ENCODE measurements at places on chromosomes 7 and 10.

DNA sequence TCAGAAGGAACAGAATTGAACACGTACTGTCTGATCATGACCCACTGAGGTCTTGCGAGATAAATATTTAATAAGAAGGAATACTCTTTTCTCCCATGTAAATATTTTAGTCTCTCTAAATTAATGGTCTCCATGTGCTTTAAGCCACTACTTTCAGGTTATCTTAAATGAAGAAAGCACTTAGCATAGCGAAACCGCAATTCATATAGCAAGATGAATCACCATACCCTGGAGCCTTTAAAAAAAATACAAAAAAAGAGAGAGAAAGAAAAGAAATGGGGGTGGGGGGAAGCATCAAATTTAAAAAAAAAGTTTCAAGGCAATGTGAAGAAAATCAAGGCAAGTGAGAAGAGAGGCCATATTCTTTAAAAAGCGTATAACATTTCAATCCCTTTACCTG lies 82.5 kb downstream of the CTTNBP2 start:
- no peak for DNase-seq

DNA sequence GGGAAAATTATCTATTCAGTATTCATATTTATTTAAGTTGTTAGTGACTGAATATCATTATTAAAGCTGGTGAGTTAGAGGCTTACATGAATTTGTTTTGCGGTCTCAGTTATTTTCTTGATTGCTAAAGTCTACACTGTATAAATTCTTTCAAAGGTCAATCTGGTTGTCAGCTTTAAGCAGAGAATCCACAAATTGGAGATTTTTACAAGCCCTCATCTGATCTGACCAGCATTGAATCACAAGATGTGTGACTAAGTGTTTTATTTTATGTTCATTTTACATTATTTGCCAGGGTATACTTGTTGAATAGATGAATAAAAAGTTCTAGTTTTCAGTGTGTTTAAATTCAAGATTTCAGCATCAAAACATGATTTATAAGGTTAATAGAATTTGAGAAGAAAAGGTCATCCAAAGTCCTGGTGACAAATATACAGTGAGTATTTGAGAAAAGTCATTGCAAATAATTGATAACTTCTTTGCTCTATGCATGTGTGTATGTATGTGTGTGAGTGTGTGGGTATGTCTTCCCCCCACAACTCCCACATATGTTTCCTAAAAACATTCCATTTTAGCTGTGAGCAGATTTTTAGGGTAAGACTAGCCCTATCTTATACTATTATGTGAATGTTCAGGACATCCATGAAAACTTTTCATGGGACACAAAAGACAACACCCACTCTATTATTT lies 4.4 kb downstream of the SEMA3A start:
- peak; percentile 58 for DNase-seq

DNA sequence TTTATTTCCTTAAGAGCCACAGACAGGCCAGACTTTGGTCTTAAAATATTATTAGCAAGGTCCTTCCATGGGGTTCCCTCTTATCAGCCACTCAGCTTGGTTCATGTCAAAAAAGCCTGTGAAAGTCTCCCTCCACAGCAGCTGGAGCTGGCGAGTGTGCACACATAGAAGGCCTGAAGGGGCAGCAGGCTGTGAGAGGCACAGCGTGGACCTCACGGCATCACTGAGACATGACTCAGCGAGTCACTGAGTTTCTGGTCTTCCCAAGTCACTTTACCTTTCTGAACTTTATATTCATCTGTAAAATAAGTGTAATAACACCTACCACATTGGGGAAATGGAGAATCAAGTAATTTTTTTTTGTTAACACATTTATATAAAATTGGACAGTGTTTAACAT lies 8.7 kb downstream of the TAF3 start:
- peak; percentile 83 for DNase-seq

- no peak for DNase-seq
Measured at GRCh38 chr7:17934612-17935240, 5.6 kb downstream of the SNX13 start.

DNA sequence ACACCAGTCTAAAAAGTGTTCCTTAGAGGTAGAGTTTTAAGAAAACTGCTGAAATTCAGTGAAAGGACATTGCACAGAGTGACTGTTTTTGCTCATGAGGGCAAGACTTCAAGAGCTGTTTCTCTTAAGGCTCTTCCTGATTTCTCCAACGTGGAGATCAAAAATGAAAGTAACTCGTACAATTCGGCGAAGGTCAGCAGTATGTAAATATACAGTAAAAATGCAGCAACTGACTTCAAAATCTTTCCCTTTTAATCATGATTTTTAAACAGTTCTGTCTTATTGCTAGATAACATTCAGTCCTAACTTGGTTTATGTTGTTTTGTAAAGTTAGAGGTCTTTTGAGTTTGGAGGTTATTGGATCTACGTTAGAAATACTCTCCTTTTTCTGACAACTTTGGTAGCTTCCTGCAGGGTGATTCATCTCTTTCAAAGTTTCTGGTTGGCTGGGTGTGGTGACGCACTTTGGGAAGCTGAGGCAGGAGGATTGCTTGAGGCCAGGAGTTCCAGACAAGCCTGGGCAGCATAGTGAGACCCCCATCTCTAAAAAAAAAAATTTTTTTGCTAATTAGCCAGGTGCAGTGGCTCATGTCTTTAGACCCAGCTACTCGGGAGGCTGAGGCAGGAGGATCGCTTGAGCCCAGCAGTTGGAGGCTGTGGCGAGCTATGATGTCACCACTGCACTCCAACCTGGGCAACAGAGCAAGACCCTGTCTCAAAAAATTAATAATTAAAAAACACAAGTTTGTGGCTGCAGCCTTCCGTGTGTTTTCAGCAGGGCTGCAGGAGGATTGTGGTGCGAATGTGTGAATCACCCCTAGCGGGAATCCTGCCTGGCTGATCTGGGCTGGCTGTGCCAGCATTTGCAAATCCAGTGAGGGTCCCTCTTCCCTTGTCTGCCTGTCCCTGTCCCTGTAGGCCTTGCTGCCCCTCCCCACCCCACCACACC lies 29.2 kb upstream of the AP5Z1 start:
- peak; percentile 87 for DNase-seq

GRCh38 chr10:100009283-100009792 lies 409 bp downstream of the DNMBP start:
- DNase-seq = peak; percentile 56

DNA sequence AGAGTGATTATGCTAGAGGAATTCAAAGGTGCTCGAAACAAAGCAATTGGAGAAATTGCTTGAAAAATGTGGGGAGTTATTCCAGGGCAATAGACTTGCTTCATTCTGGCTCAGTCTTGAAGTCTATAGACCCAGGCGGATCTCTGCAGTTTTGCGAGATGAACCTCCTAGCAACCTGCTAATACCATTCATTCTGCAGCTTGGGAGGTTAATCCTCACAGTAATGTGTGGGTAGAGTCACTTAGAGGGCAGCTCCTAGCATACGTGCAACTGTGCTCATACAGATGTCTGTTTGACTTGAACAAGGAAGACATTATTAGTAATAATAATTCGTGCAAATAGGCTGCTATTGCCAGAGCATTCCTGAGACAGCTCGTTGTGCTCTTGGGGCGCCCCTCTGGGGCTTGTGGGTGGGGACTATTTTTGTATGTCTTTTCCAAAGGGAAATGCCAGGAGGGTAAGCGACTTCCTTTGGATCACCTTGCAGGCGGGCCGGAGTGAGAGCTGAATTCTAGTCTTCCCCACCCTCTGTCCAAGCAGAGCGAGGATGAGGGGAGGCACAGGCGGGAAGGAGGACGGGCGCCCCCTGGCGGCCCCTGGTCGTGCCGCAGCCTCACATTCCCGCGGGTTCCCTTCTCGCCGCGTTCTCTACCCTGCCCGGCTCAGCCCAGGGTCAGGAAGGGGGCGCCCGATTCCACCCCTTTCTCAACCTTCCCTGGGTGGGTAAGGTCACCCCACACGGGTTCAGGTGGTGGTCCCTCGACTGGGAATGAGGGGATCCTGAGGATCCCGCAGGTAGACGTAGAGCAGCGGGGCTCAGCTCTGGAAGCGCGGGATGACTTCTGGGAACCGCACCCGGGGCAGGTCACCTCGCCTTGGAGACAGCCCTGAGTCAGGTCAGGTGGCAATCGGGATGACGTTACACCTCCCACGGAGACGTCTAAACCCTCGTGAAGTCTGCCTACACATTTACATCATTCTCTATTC lies 241.5 kb downstream of the PHTF2 start:
- DNase-seq = peak; percentile 30

GRCh38 chr10:125782616-125783015 lies 7.0 kb upstream of the MMP21 start:
- no peak for DNase-seq

GRCh38 chr10:23150091-23150490 lies 42.0 kb upstream of the PTF1A start:
- no peak for DNase-seq

DNA sequence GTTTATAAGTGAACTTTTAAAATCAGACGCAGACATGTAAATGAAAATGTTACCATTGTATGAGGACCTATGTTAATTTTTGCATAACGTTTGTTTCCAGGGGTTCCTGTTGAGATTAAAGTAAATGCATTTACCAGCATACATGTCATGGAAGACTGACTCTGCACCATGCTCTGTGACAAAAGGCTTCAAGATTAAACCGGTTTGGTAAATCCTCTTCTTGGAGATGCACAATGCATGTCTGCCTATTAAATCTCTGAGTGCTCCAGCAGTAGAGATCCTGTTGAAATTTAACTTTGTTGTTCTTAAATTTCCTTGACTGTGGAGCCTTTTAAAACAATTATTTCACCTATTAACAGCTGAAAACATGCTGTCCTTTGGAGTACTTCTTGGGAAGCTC lies 36.5 kb upstream of the JAZF1 start:
- no peak for DNase-seq

DNA sequence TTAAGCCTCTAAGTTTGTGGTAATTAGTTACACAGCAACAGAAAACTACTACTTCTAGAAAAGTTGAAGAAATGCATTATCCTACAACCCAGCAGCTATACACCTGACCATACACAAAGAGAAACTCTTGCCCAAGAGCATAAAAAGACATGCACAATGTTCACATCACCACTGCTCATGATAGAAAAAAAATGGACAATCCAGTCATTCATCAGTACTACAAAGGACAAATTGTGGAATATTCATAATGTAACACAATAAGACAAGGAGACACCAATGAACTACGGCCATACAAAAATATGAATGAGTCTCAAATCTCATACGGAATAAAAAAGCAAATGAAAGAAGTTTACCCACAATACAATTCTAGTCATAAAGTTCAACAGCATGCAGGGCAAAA lies 87.4 kb downstream of the ZFAND4 start:
- no peak for DNase-seq

DNA sequence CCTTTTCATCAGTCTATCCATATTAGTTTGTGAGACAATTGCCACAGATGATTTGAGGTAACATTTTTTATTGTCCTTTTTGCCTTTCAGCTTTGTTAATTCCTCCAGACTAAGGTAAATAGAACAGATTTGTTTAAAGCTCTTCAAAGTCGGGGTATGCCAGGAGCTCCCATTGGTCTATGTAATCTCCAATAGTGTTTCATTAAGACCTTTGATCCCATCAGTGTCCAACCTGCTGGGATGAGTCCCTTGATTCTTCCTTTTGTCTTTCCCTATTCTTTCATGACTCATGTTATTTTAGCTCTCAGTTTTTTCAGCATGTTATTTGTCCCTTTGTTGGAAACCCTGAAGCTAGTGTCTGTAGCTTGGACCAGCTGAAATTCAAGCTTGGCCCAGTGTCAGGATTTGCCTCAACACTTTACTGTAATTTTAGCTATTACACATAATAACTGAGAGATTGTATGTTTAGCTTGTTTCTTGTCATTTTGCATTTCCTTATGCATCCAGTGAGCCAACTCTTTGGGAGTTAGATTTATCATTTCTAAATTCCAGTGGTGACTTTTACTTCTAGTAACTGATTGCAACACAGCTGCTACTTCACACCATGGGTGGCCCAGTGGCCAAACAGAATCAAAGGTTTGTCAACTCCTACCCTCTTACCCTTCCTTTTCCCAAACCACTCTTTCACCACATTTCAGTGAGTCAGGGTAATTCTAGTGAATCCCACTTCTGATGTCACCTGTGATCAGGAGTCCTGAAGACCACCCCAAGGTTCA lies 15.3 kb downstream of the AGBL3 start:
- DNase-seq = peak; percentile 54

GRCh38 chr10:96675846-96676245 lies 44.5 kb downstream of the PIK3AP1 start:
- no peak for DNase-seq

DNA sequence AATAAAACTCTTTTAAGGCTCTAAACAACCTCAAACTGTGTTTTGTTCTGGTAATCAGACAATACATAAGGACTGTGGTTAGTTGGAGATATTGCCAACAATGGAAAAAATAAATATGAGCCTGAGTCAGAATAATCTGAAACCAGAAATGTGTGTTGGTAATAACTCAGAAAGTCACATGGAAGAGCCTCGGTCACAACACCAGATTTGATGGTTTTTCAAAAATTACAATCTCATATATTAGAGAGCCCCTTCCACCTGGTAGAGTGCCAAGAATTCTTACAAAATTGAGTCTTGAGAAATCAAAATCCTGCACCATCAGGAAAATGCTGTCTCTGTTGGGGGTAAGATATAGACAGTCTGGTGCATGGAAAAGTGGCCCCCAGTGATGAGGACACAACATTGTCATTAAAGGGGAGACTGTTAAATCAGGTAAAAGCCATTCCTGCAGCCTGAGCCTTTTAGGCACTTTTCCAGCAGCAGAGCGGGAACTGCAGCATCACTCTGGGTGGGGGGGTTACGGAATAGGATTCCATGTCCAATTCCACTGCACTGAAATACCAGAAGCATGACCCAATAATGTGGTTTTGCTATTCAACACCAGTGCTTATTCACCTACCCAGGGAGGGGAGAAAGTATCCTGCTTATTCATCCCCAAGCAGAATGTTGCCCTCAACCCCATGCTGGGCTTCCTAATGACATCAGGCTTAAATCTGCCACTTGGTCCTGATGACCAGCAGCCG lies 9.5 kb upstream of the ADAM12 start:
- DNase-seq = peak; percentile 99

GRCh38 chr7:101159696-101160674 lies 5.4 kb downstream of the VGF start:
- DNase-seq = no peak

DNA sequence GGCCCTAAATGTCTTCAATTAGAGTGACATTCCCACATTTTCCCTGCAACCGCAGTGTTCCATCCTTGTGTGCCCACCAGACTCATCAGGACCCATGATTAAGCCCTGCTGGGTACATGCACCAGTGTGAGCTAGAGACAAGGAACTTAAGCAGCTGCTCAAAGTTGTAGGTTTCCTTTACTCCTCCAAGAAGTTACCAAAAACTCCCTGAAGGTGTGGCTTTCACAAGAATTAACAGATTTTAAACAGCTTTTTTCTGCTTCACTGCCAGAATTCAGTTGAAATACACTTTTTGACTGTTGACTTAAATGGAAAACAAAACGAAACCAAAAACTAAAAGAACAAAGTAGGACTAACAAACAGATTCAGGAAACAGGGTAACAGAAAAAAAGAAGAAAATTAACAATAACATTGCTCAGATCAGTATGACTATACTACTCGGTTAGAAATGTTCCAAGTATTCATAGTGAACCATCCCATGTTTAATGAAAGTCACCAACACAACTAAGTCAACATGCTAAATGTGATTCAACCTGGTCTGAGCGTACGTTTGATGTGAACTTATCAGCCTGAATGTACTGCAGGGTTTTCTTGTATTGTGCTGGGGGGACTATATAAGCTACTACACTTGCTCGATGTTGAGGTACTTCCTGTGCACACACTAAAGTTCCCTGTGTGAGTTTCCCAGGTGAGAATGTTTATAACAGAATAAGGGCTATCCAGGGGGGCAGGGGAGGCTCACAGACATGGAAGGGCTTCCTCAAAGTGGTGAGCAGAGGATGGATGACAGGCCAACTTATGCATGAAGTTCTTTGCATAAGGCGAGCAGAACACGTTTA lies 22.2 kb downstream of the SLC37A3 start:
- no peak for DNase-seq

GRCh38 chr7:150432915-150433892 lies 17.2 kb upstream of the GIMAP8 start:
- no peak for DNase-seq
